ENCODE measurements at places on chromosomes 13 and 19.

- no peak for DNase-seq
These were observed 2.5 kb upstream of the DCT start for GRCh38 chr13:94481941-94482340.

DNA sequence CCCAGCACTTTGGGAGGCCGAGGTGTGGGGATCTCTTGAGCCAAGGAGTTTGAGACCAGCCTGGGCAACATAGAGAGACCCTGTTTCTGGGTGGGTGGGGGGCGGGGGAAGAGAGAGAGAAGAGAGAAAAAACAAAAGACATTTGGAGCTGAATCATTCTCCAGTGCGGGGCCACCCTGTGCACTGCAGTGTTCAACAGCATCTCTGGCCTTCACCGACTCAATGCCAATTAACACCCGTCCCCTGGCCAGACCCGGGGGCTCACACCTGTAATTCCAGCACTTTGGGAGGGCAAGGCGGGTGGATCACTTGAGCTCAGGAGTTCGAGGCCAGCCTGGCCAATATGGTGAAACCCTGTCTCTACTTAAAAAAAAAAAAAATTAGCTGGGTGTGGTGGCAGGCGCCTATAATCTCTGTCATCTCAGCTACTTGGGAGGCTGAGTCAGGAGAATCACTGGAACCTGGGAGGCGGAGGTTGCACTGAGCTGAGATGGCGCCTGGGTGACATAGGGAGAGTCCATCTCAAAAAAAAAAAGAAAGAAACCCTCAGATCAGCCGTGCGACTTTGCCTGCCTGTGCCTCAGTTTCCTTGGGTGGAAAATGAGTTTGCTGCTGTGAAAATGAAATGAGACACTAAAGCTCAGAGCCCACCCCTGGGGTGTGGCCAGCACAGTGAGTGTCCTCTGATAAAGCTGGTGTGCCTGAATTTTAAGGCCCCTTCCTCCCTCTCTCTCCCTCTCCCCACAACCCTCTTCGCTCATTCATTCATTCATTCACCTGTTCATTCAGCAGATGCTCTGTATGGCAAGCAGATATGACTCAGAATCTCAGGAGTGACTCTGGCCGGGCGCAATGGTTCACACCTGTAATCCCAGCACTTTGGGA, 6.4 kb downstream of the KLF2 start:
- no peak for DNase-seq

DNA sequence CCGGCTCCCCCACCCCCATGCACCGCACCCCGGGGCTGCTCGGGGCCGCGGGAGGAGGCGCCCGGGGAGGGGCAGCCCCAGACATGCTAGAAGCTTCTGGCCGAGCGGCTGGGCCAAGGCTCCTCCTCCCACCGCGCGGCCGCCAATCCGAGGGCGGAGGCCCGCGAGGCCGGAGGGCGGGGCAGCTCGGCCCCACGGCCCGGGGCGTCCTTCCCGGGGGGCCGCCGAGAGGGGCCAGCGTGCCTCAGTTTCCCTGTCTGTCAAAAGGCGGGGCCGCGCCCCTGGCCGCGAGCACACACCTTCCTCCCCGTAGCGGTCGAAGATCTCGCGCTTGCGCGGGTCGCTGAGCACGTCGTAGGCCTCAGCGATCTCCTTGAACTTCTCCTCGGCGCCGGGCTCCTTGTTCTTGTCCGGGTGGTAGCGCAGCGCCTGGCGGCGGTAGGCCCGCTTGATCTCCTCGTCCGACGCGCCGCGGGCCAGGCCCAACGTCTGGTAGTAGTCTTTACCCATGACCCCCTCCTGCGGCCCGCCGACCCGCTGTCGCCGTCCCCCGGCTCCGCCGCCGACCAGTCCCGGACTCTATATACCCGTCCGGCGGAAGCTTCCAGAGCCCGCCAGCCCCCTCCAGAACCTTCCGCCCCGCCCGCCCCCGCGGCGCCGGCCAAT, at the start of gene DNAJB1:
DNAJB1 (minus strand) TSS at position 558 of the 666 bp plus-strand sequence; CDS start at position 510, 48 bp downstream.
- peak; percentile 64 for DNase-seq

GRCh38 chr13:50334944-50335343, 319.7 kb downstream of the KCNRG start:
- no peak for DNase-seq

DNA sequence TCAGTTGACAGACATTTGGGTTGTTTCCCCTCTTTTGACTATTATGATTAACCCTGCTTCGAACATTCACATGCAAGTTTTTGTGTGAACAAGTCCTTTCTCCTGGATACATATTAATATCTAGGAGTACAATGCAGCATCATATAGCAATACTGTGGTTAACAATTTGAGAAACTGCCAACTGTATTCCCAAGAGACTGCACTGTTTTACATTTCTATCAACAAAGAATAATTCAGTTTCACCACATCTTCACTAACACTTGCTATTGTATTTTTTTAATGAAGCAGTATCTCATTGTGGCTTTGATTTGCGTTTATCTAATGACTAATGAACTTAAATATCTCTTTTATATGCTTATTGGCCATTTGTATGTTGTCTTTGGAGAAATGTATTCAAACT, 184.6 kb upstream of the NBEA start:
- no peak for DNase-seq

GRCh38 chr13:69720278-69720983, 387.2 kb upstream of the ATXN8OS start:
- DNase-seq = no peak

DNA sequence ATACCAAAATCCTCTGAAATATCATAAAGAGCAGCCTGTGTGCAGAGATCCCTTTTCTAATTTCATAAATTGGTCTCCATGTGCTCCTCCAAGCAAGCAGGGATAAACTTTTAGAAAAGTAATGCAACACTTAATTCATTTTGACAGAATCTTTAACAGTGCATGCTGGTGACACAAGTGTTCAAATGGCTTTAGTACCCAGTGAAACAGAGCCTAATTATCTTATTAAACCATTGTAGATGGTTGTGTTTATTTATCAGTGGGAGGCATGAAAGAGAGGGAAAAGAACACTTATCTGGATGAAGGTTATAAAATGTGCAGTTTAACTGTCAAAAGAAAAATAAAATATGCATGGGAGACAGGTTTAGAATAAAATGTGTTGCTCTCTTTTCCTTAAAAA, 945.0 kb upstream of the PCDH20 start:
- no peak for DNase-seq

- no peak for DNase-seq
These were observed 11.7 kb upstream of the TRIM13 start for GRCh38 chr13:49985129-49985528.

DNA sequence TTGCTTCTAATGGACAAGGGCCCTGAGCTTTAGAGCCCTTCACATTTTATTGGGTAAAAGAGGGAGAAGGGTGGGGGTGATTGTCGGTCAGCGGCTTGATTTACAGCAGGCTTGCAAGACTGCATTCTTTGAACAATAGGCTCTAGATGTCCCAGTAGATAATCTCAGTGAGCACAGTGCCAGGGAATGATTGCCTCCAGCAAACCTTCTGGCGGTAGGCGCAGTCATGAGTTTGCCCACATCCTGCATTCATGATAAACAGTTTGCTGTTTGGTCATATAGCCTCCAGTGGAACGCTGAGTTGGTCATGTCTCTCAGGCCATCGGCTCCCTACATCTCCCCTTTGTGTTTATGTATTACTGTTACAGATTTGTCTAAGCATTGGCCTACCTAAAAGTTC, 12.6 kb downstream of the ZNF528 start:
- no peak for DNase-seq

DNA sequence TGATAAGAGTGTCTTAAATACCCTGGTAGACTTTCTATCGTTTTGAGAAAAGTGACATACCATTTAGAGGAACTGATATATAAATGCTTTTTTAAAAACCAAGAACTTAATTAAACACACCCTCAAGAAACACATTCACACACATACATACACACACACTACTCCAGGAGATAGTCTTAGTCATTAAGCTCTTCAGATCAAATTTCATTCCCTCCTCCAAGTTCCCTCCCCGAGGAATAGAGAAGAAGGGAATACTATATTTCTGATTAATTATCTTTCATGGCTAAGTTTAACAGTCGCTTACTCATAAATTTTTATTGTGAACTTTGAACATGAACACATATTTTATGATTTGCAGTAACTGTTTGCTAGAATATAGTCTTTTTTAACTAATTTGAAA, 1109.5 kb downstream of the SLITRK1 start:
- no peak for DNase-seq

DNA sequence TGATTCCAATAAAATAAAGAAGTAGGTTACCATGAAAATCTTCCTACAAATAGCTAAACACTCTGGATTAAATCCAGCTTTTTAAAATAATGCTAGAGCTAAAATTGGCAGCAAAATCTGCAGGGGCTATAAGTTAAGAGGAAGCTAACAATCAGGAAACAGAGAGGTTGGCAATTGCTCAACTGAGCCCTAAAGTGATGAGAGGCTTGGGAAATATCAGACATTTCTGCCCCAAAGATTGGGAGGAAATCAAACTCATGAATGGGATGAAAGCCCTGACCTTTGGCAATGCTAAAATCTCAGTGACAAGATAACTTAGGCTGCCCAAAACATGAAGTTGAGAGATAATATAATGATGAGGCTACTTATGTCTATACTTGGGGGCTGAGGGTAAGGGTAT, 1437.9 kb downstream of the EFNB2 start:
- no peak for DNase-seq

GRCh38 chr19:51694318-51695085, 1.4 kb downstream of the SPACA6 start:
- DNase-seq = no peak

GRCh38 chr19:1045247-1045603, 5.3 kb downstream of the ABCA7 start:
- DNase-seq = peak; percentile 79

Measured in stimulated activated CD8-positive, alpha-beta memory T cell treated with anti-CD3 and anti-CD28 coated beads, Interleukin-2, amount 100 ng/mL, for 48 hours (primary cell).